Brain microvascular endothelial cell (primary cell): ENCODE measurements at places on chromosomes 3 and 15.

GRCh38 chr3:116842254-116842957 is 132.8 kb downstream of the TUSC7 start:
- DNase-seq: no peak

GRCh38 chr15:99509686-99510461 is 55.9 kb upstream of the MEF2A start:
- no peak for DNase-seq

GRCh38 chr3:162175878-162176277 is 679.3 kb downstream of the OTOL1 start:
- DNase-seq: no peak

GRCh38 chr3:115160295-115160694 is 13.2 kb upstream of the ZBTB20 start:
- DNase-seq: no peak

DNA sequence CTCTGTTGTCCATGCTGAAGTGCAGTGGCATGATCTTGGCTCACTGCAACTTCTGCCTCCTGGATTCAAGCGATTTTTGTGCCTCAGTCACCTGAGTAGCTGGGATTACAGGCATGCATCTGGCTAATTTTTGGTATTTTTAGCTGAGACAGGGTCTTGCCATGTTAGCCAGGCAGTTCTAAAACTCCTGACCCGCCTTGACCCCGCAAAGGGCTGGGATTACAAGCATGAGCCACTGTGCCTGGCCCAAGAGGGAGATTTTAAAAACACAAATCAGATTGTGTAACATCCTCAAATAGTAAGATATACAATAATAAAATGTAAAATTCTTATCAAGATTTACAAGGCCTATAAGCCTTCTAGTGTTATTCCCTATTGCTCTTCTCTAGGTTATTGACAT is 62.5 kb upstream of the PHLDB2 start:
- no peak for DNase-seq

GRCh38 chr3:194139814-194140391 is 4.0 kb downstream of the HES1 start:
- no peak for DNase-seq

DNA sequence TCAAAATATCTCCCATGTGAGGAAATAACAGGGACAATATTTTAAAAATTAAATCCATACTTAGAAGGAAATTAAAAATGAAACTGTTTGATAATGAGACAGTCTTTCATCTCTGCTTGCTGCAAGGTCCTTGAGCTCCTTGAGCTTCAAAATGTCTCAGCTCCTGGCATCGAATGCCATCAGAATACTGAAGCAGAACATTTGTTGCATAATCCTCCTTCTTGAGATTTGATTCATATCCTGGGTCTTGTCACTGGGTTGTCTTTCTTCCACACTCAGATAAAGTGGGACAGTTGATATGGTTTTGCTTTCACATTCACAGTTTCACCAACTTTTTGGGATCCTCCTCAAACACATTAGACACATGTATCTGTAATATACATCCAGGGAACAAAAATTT is 27.8 kb downstream of the COL8A1 start:
- peak; percentile 48 for DNase-seq

DNA sequence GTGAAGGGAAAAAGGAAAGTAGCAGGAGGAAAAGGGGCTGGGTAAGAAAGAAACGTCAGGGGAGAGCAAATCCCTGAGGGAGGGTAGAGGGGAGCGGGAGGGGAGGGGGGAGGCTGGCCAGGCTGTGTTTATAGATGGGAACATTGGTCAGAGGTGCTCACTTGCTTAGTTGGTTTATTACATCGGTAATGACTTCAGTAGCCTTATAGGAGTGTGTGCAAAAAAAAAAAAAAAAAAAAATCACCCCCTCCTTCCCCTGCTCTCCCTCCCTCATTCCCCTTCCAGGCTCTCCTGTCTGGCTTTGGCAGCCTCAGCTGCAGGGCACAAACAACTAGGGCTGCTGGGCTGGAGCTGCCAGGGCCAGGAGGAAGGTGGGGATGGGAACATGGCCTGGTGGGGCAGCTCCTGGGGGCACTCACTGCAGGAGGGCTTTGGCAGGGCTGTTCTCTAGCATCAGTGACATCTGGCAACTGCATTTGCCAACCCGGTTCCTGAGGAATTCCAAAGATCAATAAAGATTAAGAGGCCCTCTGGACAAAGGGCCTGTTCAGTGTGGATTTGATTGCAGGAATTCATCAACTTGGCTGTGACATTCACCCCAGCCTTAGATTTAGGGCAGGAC is 334.5 kb upstream of the FRG2C start:
- no peak for DNase-seq

- no peak for DNase-seq
These were observed 45.6 kb upstream of the LDHAL6B start for GRCh38 chr15:59160880-59161593.
